ENCODE measurements at places on chromosomes 6 and 20.

- no peak for DNase-seq
These were observed 30.6 kb downstream of the DCBLD1 start for GRCh38 chr6:117512987-117513573.

GRCh38 chr20:64129146-64129782 is 21.9 kb upstream of the NPBWR2 start:
- DNase-seq, result no peak

GRCh38 chr6:143224516-143224915 is 163.8 kb downstream of the AIG1 start:
- DNase-seq, result no peak

DNA sequence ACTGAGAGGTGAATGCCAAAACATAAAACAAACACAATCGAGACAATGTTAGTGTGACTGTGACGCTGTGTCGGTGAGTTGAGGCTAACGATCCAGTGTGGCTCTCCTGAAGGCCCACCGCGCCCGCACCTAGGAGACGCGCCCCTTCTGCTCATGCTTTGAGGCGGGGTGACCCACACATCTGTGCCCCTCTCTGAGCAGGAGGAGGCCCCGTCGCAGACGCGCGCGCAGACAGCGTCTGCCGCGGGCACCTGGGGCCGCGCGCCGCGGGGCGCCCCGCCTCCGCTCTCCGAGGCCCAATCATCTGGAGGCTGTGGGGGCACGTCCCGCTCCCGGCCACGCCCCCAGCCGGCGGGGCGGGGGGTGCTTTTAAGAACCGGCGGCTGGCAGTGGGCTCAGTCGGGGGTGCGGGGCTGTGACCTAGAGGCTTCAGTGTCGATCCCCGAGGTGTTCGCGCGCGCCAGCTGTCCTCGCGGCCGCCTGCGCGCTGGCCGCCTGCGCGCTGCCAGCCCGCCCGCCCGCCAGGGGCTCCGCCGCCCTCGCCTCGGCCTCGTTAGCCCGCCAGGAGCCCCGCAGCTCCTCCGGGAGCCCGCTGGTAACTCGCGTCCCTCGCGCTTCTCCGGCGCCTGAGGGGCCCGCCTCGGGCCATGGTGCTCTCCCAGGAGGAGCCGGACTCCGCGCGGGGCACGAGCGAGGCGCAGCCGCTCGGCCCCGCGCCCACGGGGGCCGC is at the start of gene SLC16A10:
Gene SLC16A10, plus strand, starts transcription at position 398 of the 730 bp plus-strand sequence. Its CDS starts 250 bp downstream, at position 648.
- peak; percentile 74 for DNase-seq

- DNase-seq, result no peak
These were observed 52.6 kb upstream of the DACT2 start for GRCh38 chr6:168371981-168372711.

DNA sequence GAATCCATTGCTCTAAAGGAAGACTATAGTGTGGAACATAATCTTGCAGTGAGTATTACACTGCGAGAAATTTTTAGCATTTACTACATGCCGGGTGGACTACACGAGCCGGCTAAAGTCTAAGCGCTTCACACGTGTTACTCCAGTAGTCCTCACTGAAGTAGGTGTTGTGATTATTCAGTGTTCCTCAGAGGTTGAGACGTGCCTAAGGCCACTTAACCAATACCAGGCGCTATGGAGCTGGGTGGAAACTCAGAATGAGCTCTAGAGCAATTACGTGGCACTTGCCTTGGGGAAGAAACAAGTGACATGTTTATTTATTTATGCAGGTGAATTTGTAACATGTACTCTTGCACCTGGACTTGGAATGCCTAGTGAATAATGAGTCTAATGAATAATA is 46.4 kb downstream of the SASH1 start:
- DNase-seq, result no peak

DNA sequence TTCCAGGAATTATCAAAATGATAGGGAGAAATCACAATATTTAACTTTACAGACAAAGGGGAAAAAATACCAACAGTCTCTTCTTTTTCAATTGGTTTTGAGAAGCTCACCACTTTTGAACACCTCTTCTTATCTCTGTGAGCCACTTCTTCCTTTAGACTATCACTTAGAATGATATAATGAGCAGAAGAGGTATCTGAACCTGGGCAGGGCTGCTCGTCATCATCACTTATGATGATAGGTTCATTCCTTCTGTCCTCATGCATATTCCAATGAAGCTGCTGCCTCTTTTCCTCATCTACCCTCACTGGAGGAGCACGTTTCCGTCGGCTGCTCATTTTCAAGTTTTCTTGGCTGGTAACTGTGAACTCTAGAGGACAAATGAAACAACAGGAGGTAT is 9.2 kb downstream of the SHPRH start:
- no peak for DNase-seq

DNA sequence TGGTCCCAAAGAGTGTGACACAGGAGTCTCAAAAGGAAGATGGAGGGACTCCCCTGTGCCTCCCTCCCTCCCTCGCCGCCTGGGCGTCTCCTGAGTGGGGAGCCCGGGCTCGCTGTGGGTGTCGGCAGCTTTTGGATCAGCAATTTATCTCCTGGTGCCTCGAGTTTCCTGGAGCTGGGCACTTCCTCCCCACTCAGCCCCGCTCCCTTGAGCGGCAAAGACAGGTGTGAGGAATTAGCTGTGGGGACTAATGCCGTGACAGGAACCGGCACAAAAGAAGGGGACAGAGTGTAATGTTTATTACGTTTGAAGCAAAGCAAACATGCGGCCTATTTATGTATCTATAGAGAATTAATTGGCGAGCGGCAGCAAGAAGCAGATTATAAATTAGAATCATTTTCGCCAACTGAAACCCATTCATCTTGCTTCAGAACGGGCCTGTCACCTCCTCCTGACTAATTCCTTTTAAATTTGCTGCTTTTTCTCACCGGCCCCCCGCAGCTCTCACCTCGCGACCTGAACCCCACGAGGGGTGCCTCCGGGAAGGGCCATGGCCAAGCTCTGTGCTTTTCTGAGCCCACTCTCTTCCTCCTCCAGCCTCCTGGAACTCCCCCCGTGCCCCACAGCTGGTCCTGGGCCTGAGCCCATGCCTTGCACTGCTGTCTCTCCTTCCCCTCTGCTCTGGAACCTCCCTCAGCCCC is 8.8 kb upstream of the CDH22 start:
- no peak for DNase-seq

- no peak for DNase-seq
These were observed 37.8 kb upstream of the CNKSR3 start for GRCh38 chr6:154548130-154548830.

DNA sequence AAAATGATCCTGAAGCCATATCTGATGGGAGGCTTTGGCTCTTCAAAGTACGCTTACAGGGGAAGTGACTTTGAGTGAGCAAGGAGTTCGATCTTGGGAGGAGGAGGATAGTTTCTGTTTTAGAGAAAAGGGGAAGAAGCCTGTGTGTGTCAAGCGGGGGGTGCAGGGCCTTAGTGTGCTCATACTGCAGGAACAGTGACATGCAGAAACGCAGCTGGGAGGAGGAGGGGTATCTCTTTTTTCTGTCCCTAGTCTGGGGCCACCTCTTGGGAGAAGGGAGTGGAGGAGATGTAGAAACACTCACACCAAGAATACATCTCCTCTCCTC is 19.8 kb downstream of the SIRPD start:
- DNase-seq, result no peak

DNA sequence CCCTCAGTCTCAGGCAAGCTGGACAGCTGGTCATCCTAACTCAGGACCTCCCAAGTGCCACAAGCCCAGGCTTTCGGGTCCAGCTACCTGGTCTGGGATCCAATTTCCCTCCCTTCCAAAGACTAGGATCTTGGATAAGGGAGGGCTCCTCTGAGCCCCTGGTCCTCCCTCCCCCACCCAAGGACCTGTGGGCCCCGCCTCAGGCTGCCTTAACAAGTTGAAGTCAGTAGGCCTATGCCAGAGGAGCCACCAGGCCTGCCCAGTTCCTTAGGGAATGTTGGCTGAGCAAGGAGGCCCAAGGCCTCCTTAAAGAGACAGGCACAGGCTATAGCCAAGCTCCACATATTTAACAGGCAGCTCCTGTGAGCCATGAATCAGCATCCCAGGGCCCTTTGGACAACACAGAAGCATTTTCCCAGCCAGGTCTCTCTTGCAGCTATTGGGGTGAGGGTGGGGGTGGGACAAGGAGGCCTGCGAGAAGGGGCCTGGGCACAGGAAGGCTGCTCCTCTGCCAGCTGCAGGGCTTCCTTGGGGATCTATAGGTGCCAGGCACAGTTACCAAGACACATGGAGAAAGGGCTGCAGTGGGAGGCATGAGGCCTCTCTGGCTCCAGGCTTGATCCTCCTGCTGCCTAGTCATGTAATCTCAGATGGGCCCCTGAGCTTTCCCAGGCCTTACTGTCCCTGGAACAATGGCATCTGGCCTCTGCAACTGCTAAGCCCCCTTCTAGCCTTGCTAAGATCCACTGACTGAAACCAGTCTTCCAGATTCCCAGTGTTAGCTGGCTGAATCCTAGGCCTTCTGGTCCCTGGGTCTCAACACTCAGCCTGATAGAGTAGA is 27.4 kb upstream of the NOL4L start:
- no peak for DNase-seq

DNA sequence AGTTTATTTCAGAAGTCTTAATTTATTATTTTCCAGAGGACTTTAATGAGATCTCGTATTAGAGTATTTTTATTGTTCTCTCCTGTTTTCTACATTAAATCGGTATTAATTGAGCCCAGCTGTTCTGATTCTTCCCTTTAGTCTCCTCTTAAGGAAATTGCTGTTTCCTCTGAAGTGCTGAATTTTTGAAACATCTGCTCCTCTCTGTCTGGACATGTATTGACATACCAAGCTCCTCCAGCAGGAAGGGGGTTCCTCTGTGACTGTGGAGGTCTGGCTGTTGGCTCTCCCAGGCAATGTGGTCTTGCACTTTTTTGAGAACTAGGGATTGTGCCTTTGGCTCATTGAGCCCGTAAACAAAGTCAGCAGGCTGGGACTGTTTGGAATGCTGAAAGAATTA is 74.9 kb downstream of the MAP3K4 start:
- no peak for DNase-seq

DNA sequence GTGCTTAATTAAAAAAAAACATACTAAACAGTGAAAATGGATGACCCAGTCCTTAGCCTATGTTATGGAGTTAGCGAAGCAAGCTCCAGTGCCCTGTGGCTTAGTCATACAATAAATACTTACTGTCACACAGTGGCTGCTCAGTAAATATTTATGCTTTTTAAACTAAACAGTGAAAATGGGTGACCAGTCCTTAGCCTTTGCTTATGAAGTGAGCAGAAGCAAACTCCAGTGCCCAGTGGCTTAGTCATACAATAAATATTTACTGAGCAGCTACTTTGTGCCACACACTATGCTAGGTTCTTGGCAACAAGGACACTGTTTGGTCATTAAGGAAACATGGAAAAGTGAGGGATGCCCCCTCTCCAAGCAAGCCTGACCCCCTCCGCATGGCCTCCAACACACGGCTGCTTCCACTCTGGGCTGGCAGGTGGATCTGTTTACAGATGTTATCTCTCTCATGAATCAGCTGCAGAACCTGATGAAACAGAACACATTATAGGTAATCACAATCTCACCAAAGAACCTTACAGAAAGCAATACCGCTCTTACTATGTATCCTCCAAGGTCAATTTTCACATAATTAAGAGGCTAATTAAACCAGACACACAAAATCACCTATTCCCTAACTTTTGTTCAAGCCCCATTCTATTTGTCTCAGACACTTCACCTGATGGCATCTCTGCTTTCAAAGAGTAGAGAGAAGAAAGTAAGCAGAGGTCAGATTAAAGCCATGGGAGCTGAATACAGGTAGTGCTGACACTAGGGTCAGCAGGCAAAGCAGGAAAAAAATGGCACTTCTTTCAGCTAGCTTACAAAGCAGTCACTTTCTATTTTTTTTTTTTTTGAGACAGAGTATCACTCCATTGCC is 27.3 kb downstream of the CDK5RAP1 start:
- no peak for DNase-seq

DNA sequence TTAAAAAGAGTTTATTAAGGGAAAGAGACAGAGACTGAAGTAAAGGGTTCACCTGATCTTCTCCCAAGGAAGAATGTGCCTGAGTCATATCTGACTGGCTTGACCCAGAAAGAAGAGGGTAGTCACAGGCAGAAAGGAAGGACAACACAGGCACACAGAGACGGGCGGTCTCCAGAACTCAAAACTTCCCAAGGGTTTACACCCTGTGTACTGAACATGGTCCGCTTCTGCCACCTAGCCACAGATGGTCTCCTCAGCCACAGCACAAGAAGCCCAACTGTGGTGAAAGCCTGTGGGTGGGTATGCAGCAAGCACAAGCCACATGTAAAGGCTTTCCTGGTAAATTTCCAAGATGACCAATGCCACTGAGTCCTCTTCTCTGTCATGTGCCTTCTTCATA is 17.2 kb downstream of the UNC5CL start:
- DNase-seq, result no peak

- no peak for DNase-seq
These were observed 1.7 kb downstream of the LINC00237 start for GRCh38 chr20:21104466-21104761.

GRCh38 chr20:61253264-61253639 is 1.2 kb downstream of the CDH4 start:
- no peak for DNase-seq
